Stimulated activated CD4-positive, alpha-beta T cell treated with anti-CD3 and anti-CD28 coated beads, Interleukin-1b, Interleukin-23, amount 100 ng/mL, for 1 hour (primary cell): ENCODE measurements at places on chromosomes 1 and 21.

DNA sequence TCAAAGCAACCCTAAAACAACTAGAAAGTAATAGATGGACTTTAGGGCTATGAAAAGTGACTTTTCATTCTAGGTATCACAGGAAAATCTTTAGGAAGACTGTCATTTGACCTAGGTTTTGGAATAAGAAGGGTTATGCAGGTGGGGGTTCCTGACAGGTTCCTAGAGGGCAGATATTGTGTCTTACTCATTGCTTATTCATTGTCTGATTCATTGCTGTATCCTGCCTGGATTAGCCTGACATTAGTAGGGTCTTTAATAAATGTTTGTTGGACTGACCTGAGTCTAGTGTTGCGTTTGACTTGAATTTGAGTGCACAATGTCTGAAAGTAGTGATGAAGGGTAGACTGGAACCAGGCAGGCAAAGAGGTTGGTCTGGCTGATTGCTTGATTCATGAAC, 6.0 kb downstream of the FNBP1L start:
- DNase-seq, result no peak

- no peak for DNase-seq
These were observed 21.3 kb upstream of the DHX9 start for GRCh38 chr1:182817802-182818201.

DNA sequence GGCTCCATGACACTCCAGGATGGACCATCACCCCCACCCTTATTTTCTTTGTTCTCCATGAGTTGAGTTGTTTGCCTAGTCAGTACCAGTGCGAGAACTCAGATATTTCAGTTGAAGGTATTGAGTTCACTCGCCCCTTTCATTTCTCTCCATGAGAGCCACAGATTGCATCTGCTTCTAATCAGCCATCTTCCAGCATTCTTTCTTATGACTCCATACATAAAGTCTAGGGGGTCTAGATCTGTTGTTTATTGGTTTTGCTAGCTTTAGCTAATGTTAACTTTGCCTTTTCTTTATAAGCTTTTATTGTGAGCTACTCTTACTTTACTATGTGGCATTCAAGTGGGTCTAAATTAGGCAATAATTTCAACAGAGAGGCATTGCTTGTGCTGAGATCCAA, 71.6 kb upstream of the PDC start:
- no peak for DNase-seq

DNA sequence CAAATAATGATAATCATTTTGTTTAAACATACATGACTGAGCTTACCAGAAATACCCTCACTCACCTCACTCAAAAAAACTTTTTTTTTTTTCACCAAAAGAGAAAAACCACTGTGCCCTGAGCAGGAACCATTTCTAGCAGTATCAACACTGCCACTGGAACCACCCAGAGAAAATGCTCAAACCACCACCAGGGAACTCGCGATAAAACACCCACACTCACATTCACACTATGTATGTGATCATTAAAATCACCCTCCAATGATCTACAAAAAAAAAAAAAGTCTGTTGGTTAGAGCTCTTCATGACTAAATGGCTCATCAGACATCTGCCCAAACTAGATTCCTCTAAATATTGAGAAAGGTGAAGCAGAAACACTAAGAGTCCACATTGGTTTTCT, 11.5 kb downstream of the TIAM1 start:
- no peak for DNase-seq

DNA sequence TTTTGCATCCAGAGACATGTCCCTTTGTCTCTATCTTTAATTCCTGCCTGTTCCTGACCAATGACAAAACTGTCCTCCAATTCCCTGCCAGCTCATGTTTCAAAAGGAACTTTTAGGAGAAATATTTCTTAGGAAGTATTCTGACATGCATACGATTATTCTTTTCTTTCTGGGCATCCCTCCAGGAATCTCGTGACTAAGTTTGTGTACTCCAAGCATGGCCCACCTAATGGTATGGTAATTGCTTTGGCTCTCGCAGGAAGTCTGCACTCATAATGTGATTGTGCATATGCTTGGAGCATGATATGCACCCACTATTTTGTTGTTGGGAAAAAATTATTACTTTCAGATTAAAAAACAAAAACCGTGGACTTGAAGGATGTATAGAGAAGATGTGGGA, 256.4 kb downstream of the PRDM2 start:
- DNase-seq, result no peak

DNA sequence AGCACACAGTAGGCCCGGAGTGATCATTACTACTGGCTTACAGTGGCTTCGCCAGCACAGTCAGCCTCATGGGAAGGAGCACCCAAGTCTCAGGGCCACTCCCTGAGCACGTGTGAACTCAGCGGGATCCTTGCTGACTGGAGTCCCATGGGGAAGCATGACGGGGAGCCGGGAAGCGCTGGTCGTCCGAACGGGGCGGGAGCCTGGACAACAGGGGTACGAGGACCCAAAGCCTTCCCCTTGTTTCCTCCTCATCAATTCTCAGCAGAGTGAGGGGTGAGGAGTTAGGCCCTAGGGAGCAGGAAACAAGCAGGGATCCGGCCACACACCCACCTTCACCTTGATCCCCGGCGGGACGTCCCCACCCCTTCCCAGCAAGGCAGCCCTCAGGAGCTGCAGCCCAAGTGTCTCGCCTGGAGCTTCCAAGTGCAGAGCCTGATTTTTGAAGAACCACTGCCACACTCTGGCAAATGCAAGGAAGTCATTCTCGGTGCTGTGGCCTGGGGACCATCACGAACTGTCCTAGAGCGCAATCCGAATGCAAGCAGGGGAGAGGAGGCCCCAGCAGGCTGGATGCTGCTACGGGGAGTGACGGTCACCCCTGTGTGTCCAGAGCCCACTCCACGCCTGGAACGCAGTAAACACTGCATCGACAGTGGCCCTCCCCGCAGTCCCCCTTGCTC, 35.5 kb downstream of the TOMM20 start:
- DNase-seq, result no peak

DNA sequence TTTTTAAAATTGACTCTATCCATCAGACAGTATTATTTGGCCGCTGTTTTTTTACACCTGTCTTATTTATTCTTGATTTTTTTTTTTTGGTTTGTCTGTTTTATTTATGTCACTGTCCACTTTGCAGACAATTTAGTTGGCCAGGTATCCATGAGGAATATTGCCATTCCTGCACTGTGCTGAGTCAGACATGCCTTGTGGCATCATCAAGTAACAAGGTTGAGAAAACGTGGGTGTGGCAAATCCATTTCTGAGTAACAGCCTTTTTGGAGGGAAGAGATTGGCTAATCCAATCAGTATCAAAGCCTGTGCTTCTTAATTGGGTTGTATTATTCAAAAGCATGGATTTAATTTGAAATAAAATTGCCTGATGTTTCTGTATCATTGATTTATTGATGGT, 463.1 kb downstream of the USP25 start:
- no peak for DNase-seq

GRCh38 chr21:33011462-33011861, 14.3 kb upstream of the OLIG2 start:
- no peak for DNase-seq
